ENCODE measurements at places on chromosomes 5 and 9. TPM values are rescaled to one million over a fixed set of nuclear protein-coding genes. Genes with fewer than 3 reads are reported as not detected.

- no peak for DNase-seq
These were observed 74.7 kb downstream of the LNPEP start for GRCh38 chr5:97010606-97011005.

Gene SCGB3A1
- not detected for total RNA-seq

GRCh38 chr9:6757132-6757455 is 679 bp upstream of the KDM4C start:
- peak; percentile 86 for DNase-seq

Gene PTGES
- 6.2 TPM for total RNA-seq

DNA sequence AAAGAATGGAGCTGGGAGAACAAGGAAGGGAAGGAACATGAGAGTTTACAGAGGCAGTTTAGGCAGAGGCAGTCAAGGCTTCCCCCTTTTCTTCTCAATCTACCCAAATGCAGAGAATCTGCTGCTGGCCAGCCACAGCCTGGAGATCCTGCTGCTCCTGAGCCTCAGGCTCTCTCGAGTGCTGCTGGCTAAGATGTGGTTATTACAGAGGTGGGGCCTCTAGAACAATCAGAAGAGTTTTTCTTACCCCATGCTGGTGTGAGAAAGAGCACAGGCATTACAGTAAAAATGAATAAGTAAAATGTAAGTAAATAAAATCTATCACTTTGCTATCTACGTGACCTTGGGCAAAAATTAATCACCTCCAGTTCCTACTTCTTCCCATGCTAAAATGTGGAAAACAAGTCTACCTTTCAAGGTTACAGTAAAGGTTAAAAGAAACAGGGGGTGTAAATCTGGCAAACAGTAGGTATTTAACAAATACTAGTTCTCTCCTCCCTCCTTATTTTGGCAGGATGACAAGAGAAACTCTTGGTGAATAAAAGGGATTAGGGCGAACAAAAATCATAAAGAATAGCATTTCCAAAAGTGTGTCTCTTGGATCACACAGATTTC is 31.1 kb downstream of the FBXW11 start:
- peak; percentile 46 for DNase-seq

GRCh38 chr5:68217047-68217355 is 1.4 kb downstream of the PIK3R1 start:
- no peak for DNase-seq

DNA sequence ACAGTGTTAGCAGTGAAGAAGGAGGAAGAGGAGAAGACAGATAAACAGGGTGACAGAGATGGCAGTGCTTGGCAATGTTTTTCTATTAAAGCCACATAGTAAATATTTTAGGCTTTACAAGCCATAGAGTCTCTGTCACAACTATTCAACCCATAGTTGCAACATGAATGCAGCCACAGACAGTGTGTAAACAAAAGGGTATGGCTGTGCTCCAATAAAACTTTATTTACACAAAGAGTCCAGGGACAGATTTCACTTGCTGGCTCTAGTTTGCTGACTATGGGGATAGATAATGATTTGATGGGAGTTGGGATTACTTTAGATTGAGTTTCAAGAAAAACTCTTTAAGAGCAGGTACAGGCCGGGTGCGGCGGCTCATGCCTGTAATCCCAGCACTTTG is 224.8 kb upstream of the SEMA6A start:
- no peak for DNase-seq

- DNase-seq = no peak
These were observed 30.0 kb upstream of the ZNF366 start for GRCh38 chr5:72537166-72537565.

Gene CCDC192
- total RNA-seq = not detected

Gene ZFP37
- total RNA-seq = 1.8 TPM

DNA sequence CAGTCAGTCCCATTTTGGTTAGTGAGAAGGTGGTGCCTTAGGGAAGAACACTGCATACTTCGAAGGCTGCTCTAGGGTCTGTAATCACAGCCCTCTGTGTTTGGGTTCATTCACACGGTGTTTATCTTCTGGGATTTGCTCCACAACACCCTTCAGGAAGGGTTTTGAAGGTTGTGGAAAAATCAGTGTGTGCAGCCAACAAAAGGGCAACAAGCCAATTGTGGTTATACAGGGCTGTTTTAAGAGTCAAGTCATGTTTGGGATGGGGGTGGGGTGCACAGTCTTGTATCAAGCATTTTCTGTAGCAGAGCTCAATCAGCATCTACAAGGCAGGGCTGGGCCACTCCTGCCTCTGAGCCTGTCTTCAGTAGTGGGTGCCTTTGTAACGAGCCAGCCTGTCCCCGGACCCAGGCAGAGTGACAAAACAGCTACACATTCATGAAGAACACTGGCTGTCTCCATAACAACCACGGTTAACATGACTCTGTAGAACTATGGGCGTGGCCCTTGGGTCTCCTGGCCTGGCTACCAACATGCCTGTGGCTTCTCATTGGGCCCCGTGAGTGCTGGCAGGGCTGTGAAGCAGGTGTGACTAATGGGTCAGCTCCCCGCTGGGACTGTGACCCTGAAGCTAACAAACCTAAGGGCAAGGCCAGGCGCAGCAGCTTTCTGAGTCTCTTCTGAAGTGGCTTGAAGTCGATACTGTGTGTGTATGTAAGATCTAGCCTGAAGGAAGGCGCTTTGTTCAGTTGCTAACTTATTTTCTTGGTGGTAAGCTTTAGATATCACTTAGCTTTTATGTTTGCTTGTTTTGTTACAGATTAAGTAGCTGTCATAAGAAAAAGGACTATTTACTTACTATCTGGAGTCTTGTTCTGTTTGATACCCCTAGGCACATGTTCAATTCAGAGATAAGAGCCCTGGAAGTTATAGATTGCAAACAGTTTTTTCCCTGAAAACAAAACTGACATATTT is 27.9 kb upstream of the GOLM1 start:
- peak; percentile 91 for DNase-seq

Data from mammary epithelial cell (primary cell).